Activated naive CD4-positive, alpha-beta T cell treated with anti-CD3 and anti-CD28 coated beads for 36 hours (primary cell): ENCODE measurements at places on chromosomes 6 and 20.
A peak's percentile ranks its signal among the peaks of the same experiment; 100 is the strongest.

DNA sequence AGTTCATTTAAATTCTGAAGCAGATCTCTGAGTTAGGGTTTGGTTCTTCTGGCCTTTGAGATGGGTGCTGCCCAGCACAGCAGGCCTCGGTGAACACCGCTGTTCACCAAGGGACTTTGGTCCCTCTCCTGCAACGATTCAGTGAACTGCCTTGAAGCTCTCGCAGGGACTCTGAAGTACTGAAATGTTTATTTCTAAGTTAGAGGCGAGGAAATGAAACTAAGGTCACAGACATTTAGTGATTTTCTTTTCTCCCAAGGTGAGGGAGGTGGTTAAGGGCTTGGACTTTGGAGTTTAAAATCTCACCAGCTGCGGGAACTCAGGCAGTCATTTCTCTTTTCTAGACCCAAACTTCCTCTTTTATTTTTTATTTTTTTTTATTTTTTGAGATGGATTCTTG is 26.2 kb downstream of the E2F3 start:
- no peak for DNase-seq

- DNase-seq: no peak
These were observed 122.3 kb upstream of the PMEPA1 start for GRCh38 chr20:57831993-57832585.

DNA sequence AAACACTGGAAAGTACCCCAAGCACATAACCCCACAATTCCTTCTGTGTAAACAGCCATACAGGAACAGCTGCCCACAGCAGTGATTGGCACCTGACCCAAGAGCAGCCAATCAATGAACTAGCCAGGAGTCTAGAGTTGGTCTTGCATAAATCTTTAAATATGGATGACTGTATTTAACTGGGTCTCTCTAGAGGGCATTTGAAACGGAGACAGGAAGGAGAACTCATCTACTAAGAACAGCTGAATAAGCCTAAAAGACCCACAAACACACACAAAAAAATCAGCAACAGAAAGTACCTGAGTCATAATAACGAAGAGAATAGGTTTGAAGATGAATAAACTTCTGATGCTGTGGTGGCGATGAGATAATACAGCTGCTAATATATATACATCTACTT is 49.0 kb upstream of the ASF1A start:
- no peak for DNase-seq

DNA sequence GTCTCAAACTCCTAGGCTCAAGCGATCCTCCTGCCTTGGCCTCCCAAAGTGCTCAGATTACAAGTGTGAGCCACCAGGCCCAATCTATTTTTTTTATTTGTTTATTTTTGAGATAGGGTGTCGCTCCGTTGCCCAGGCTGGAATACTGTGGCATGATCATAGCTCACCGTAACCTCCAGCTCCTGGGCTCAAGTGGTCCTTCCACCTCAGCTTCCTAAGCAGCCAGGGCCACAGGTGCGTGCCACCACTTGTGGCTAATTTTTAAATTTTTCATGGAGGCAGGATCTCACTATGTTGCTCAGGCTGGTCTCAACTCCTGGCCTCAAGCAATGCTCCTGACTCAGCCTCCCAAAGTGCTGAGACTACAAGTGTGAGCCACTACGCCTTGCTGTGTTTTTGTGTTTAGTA is 9.8 kb downstream of the KIF3B start:
- peak; percentile 20 for DNase-seq

DNA sequence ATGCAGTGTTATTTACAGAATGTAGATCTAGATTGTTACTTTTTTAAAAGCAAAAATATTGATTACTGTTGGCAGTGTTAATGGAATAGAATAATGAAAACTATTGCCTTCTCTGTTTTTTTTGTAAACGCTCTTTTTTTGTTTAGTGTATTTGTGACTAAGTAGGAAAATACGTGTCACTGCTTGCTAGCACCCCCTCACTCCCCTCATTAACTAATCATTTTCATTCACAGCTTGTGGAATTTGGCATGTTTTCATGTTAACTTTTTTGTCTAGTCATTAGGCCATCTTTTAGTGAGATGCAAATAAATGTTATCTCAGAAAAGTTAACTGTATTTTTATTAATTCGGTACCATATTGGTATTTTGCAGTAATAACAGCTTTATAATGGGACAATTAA is 29.8 kb downstream of the ADGRG6 start:
- DNase-seq: no peak

DNA sequence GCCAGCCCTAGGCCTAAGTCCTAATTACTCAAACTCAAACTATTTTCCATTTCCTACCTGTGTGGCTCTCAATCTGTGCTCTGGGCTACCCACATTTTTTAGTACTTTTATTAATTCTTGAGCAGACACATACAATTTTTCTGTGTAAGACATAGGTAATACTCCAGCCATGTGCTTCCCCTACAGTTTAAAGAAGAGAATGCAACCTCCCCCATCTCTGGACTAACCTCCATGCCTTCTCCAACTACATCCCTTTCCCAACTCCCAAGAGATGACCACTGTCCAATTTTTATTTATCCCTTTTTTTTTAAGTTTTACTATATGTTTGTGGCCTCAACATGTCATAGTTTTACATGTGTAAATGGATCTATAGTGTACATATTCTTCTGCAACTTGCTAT is 5.8 kb downstream of the HMGN4 start:
- no peak for DNase-seq
